ENCODE measurements at places on chromosomes 11 and 22. TPM values are rescaled to one million over a fixed set of nuclear protein-coding genes. Genes with fewer than 3 reads are reported as not detected.
A peak's percentile ranks its signal among the peaks of the same experiment; 100 is the strongest.

DNA sequence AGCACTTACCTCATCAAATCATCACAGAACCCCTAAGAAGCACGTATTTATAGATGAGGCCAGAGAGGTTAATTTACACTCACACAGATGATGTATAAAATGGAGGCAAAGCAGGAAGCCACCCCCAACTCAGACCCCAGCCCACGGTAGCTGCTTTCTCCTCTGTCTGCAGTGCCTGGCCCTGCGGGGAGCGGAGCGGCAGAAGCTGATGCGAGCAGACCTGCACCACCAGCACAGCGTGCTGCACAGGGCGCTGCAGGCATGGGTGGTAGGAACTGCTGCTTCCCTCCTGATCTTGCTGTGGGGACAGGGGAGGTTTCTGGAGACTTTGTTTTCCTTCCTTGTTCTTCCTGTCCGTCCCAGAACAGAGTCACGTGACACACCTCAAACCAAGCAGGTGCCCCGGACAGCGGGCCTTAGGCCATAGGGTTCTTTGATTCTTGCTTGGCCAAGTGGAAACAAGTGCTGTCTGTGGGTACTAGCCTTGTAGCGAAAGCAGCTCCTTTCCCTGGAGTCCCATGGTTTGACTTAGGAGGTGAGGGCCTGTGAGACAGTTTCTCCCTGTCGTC, 57.8 kb downstream of the PISD start:
- no peak overlapping the region for H3K27ac ChIP-seq
- H3K27me3 ChIP-seq, result no peaks in the 10 kb centered on the region
- no peaks in the 10 kb centered on the region for H3K4me1 ChIP-seq
- DNase-seq, result no peak
- no peak overlapping the region for H3K4me3 ChIP-seq
- H3K36me3 ChIP-seq, result peaks cover 6% of the 10 kb centered on the region

F2 gene
- total RNA-seq, result not detected

GRCh38 chr22:37552524-37553163, 7.6 kb upstream of the CDC42EP1 start:
- peak overlapping the region; percentile 91 for H3K27ac ChIP-seq
- H3K4me3 ChIP-seq, result no peak overlapping the region
- no peaks in the 10 kb centered on the region for H3K27me3 ChIP-seq
- peaks cover 41% of the 10 kb centered on the region for H3K4me1 ChIP-seq
- DNase-seq, result peak; percentile 73
- no peaks in the 10 kb centered on the region for H3K36me3 ChIP-seq

- H3K27me3 ChIP-seq, result peaks cover 48% of the 10 kb centered on the region
- H3K4me1 ChIP-seq, result peaks cover 13% of the 10 kb centered on the region
- H3K36me3 ChIP-seq, result no peaks in the 10 kb centered on the region
- no peak within 1 kb of the TSS for H3K27ac ChIP-seq
Measured at GRCh38 chr11:107590460-107591377, at the start of gene ELMOD1. Gene ELMOD1 (plus strand): TSS chr11:107591147. CDS start chr11:107618190, 27,043 bp downstream.

OSBPL5 gene
- 29.3 TPM for total RNA-seq

ELMOD1 gene
- 0.83 TPM for total RNA-seq

GRCh38 chr22:23128269-23129108, 13.3 kb downstream of the RSPH14 start:
- peaks cover 11% of the 10 kb centered on the region for H3K4me1 ChIP-seq
- no peak overlapping the region for H3K4me3 ChIP-seq
- H3K27me3 ChIP-seq, result no peaks in the 10 kb centered on the region
- no peaks in the 10 kb centered on the region for H3K36me3 ChIP-seq
- peak; percentile 84 for DNase-seq
- H3K27ac ChIP-seq, result no peak overlapping the region

MRGPRE gene
- total RNA-seq, result not detected

DNA sequence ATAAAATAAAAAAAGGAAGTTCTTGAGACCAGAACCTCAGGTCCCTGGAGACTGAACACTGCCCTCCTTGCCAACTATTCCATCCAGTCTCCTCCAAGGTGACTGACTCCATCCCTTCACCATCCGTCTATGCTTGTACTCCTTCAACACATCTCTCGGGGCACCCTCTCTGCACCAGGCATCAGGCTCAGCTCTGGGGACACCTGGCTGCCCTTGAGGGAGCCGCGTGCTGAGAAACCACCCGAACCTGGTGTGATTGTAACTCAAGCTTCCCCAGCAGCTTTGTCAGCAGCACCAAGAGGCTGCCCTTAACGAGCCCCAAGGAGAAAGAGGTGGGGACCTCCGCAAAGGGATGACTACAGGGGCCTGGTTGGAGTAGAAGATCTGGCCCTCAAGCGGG, 1.7 kb downstream of the PTPN5 start:
- no peaks in the 10 kb centered on the region for H3K36me3 ChIP-seq
- no peak overlapping the region for H3K4me3 ChIP-seq
- DNase-seq, result no peak
- H3K4me1 ChIP-seq, result peaks cover 12% of the 10 kb centered on the region

DNA sequence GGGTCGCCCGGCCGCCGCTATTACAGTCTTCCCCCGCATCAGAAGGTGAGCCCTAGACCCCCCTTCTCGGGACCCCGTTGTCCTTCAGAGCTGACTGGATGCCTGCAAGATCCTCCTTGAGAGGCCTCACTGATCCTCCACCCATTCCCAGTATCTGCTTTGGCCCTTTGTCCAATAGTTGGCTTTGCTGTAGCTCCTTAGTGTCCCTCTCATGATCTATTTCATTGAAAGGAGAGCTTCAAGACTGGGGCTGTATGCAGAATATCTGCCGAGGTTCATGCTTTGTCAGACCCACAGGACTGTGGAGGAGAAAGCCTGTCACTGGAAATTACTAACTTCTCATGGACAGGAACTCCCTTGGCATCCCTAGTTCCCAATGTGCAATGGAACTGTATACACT, 499 bp downstream of the DLAT start:
- no peak for DNase-seq
- H3K27me3 ChIP-seq, result no peaks in the 10 kb centered on the region
- no peaks in the 10 kb centered on the region for H3K4me1 ChIP-seq

DNA sequence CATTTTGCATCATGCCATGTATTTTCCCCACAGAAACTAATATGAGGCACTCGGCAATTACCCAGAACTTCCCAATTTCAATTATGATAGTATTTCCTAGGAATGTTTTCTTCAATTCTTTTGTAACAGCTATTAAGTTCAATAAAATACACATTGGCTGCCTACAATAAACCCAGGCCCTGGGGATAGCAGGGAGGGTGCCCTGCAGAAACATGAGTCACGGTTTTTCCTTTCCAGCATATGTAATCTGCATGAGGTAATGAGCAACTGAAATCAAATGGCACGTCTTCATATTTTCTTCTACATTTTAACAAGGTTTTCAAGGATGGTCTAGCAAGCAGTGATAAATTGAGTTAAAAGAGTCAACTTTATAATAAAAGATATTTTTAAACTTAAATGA, 32.0 kb downstream of the GUCY1A2 start:
- no peak overlapping the region for H3K4me3 ChIP-seq
- no peak overlapping the region for H3K27ac ChIP-seq
- peaks cover 9% of the 10 kb centered on the region for H3K4me1 ChIP-seq

TRIM6 gene
- 4.6 TPM for total RNA-seq

DNA sequence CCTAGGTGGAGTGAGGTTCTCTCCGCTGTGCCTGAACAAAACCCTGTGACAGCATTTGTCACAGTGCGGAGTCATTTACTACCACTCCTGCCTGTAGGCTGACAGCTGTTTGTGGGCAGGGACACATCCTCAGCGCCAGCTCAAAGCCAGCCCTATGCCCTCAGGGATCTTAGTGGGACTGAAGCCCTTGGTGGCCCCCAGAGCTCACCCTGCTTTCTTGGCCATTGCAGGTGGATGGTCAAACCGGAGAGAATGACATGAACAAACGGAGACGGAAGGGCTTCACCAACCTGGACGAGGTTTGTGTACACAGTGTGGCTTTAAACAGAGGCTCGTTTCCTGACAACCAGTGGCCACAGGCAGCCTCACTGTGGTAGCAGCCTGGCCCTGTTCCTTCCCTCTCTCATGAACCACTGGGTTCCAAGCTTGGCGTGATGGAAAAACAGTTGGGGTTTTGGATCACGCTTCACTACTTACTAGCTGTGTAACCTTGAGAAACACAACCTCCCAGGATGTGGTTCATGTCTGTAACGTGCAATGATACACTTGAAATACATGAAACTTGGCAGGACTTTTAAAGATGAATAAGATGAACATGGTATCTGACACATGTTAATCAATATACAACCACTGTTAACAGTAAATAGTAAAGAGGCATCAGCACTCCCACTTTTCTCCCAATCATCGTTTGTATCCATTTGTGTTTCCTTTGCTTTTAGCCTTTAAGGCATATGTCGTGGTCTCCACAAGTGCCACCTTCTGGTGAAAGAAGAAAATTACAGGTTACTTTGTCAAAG, 125.8 kb downstream of the MICAL2 start:
- peak overlapping the region; percentile 7 for H3K27ac ChIP-seq
- H3K4me3 ChIP-seq, result no peak overlapping the region
- no peaks in the 10 kb centered on the region for H3K27me3 ChIP-seq
- DNase-seq, result no peak

NEFH gene
- total RNA-seq, result 35.6 TPM

- H3K27ac ChIP-seq, result no peak overlapping the region
- H3K27me3 ChIP-seq, result no peaks in the 10 kb centered on the region
- no peak overlapping the region for H3K4me3 ChIP-seq
Measured at GRCh38 chr11:6538456-6538855, 41.4 kb downstream of the DNHD1 start.

ROBO4 gene
- total RNA-seq, result 27.7 TPM

DNA sequence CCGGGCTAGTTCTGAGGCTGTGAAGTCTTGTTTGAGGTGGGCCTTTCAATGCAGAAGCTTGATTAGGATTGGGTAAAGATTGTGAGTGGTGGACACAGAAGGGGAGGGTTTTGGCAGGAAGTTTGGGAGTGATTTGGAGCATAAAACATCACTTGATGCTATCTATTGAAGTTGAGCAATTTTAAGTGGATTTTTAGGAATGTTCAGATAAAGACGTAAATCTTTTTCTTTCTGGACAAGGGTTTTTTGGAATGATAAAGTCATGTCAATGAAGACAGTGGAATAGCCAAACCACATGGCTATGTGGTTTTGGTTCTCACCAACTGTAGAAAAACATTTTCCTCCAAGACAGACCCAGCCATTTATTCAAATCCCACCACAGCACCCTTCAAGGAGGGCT, 111.2 kb upstream of the SNX19 start:
- DNase-seq, result no peak
- no peak overlapping the region for H3K27ac ChIP-seq
- H3K36me3 ChIP-seq, result no peaks in the 10 kb centered on the region
- no peaks in the 10 kb centered on the region for H3K27me3 ChIP-seq
- no peaks in the 10 kb centered on the region for H3K4me1 ChIP-seq

DNA sequence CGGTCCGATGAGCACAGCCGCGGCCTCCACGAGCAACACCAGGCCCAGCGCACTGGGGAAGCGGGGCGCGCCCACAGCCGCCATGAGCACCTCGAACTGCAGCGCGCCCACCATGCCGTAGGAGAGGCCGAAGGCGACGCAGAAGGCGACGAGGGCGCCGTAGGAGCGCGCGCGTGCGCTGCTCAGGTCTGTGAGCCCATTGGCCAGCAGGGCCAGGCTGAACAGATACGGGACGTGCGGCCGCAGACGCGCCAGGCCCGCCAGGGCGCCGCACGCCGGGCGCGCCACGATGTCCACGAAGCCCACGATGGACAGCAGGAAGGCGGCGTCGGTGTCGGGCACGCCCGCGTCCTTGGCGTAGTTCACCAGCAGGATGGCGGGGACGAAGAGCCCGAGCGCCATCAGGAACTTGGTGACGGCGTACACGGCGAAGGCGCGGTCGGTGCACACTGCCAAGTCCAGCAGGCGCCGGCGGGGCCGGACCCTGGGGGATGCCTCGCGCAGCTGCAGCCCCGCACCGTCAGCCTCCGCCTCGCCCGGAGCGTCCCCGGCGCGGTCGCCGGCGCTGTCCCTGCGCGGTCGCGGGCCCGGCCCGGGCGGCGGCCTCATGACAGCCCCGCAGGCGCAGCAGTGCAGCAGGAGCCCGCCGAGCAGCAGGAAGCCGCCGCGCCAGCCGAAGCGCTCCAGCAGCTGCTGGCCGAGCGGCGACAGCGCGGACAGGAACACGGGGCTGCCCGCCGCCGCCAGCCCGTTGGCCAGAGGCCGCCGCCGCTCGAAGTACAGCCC, 2.9 kb downstream of the SLC16A8 start:
- H3K4me3 ChIP-seq, result no peak overlapping the region
- H3K4me1 ChIP-seq, result peaks cover 19% of the 10 kb centered on the region
- H3K27me3 ChIP-seq, result peaks cover 16% of the 10 kb centered on the region
- no peaks in the 10 kb centered on the region for H3K36me3 ChIP-seq
- no peak for DNase-seq
- H3K27ac ChIP-seq, result no peak overlapping the region

- no peaks in the 10 kb centered on the region for H3K27me3 ChIP-seq
- no peak overlapping the region for H3K27ac ChIP-seq
- DNase-seq, result peak; percentile 50
- H3K4me1 ChIP-seq, result peaks cover 20% of the 10 kb centered on the region
- no peaks in the 10 kb centered on the region for H3K36me3 ChIP-seq
Measured at GRCh38 chr22:19291218-19291579, 320 bp downstream of the CLTCL1 start.

- no peaks in the 10 kb centered on the region for H3K4me1 ChIP-seq
- H3K4me3 ChIP-seq, result no peak overlapping the region
- no peaks in the 10 kb centered on the region for H3K36me3 ChIP-seq
- DNase-seq, result no peak
- no peak overlapping the region for H3K27ac ChIP-seq
Measured at GRCh38 chr11:99766811-99767210, 746.1 kb downstream of the CNTN5 start.

GRCh38 chr11:64726867-64727530, 4.0 kb upstream of the NRXN2 start:
- DNase-seq, result peak; percentile 11
- no peaks in the 10 kb centered on the region for H3K27me3 ChIP-seq
- H3K36me3 ChIP-seq, result no peaks in the 10 kb centered on the region
- peaks cover 6% of the 10 kb centered on the region for H3K4me1 ChIP-seq
- no peak overlapping the region for H3K4me3 ChIP-seq

TESMIN gene
- total RNA-seq, result 4.2 TPM
